Activated T-helper 1 cell treated with anti-CD3 and anti-CD28 coated beads, Interleukin-12 subunit alpha, Interleukin-12 subunit beta, Interleukin-2, Interleukin-4 antibody, amounts not matched to agents 30 ng/mL and 10 ng/mL and 1 ng/mL, durations not matched to agents 14 hours and 24 hours and 36 hours (primary cell): ENCODE measurements at places on chromosomes 6 and 20.

GRCh38 chr6:104527761-104528415, 331.8 kb downstream of the HACE1 start:
- DNase-seq: no peak

DNA sequence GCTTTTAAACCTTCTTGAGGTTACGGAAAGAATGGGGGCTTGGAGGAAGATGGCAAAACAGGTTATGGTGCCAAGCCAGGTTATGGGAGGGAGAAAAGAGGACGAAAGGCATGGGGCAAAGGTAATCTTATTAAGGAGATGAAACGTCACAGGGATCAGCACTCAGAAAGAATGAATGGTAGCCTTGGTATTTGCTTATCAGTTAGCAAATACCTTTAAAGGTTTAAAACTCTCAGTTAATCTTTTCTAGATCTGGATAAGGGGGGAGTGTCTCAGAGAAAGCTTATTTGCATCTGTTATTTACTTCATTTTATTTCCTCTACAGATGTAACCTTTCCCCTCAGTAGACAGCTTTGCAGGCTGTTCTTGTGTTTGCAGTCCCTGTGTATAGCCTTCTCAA, 55.5 kb upstream of the EEF1E1 start:
- no peak for DNase-seq

GRCh38 chr20:62529896-62530642, 54.3 kb upstream of the GATA5 start:
- no peak for DNase-seq

DNA sequence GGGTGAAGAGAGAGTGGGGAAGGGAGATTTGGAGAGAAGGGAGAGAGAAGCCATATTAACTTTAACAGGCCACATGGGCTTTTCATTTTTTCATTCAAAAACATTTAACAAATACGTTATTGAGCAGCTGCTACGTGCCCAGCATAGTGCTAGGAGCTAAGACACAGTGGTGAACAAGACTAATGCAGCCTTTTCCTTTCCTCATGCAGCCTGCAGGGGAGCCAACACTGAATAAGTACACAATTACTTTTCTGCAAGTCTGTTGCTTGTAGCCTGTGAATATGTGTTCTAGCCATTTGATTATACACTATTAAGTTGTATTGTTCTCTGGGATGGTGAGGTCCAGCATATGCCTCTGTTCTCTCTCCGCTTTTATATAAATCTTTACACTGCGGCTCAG, 1.9 kb upstream of the BLOC1S5 start:
- no peak for DNase-seq

GRCh38 chr6:22368794-22369193, 72.0 kb upstream of the PRL start:
- DNase-seq: no peak

- DNase-seq: no peak
Measured at GRCh38 chr20:2900845-2901592, 27.7 kb downstream of the PTPRA start.
